ENCODE measurements at places on chromosomes 16 and 17.

- DNase-seq, result no peak
These were observed 674.9 kb upstream of the C16orf82 start for GRCh38 chr16:26391833-26392232.

DNA sequence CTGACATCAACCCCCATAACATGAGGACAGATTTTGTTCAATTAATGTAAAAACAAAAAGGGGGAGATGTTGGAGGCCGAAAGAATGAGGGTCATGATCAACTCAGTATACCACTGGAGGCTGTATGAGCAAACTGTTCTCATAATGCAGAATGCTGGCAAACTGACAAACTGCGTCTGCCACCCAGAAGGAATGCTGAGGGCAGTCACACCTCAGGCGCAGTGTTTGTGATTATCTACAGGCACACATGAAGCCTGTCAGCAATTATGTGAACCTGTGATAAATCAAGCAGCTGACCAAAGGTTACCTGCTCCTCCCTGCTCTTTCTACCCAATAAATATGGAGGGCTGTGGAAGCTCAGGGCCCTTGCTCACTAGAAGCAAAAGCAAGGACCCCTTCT, 27.3 kb downstream of the CD300LG start:
- DNase-seq, result no peak

DNA sequence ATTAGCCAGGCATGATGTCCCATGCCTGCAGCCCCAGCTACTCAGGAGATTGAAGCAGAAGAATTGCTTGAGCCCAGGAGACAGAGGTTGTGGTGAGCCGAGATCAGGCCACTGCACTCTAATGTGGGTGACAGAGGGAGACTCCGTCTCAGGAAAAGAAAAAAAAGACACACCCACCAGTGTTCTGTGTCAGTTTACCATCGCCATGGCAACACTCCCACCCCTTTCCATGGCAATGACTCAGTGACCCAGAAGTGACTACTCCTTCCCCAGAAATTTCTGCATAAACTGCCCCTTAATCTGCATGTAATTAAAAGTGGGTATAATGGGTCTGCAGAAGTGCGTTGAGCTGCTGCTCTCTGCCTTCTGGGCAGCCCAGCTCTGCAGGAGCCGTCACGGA, 4.0 kb upstream of the ZC3H18 start:
- no peak for DNase-seq

GRCh38 chr17:6551869-6552531, 4.4 kb downstream of the PITPNM3 start:
- DNase-seq, result peak; percentile 87

DNA sequence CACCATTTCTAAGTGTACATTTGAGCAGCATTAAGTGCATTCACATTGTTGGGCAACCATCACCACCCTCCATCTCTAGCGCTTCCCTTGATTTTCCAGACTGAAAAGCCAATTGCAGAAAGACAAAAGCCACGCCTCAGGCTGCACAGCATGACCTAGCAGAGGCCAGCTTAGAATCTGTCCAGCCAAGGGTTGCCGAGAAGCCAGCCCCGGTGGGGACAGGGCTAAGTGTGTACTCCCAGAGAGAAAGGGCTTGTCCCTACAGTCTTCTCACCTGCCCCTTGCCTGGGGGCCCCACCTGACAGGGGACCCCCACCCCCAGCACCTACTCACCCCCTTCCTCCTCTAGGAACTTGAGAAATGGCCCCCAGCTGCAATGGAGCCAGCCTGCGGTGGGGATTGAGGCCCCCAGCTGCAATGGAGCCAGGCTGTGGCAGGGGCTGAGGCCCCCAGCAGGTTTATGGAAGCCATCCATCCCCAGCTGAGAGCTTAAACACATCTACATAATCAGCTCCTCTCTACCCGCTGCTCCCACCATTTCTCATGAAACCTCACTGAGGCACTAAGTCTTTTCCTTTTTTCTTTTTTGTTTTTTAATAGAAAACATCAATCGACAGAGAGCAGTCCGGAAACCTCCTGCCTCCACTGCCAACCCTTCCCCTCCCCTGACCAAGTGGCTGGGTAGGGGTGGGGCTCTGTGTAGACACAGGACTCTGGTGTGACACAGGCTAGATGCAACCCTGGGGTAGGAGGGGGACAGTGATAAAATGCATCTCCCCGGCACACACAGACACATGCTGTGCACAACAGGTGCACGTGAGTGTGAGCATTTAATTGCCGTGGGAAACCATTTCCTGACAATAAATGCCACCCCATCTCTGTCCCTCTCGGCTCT, 77.9 kb downstream of the CCT6B start:
- DNase-seq, result no peak

DNA sequence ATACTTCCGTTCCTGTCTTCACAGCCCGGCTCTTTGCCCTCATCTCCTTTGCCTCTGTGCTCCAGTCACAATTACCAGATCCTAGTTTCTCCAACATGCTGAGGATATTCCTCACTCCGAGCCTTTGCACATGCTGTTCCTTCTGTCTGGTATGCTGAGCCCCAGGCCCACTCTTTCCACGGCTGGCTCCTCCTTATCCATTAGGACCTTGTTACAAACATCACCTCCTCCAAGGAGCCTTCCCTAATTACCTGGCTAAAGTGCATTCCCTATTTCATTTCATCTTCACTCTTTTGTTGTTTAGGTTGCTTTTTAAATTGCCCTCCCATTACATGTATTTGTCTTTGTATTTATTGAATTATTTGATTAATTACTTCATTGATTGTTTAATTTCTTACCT, 14.9 kb upstream of the ADGRG1 start:
- no peak for DNase-seq

DNA sequence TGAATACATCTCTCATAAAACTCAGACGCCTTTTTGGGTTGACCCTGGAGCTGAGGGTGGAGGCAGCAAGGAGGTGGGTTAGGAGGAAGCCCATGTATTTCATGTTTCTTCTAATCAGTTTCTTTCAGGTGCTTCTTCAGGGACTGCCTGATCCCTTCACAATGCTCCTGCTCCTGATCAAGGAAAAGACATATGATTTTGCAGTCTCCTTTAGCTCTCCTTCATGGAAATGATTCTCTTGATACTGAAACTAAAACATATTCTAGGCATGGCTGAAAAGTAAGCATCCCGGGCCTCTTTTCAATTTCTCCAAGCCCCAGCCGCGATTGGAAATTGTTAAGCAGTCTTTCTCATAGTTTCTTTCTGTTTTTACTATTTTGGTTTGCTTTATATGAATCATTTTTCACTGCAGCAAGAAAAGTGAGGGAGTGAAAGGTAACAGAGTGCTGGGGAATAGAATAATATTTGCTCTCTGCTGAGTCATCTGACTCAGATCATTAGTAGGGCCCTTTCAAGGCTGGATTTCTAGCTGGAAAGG, 730.7 kb downstream of the CDH11 start:
- DNase-seq, result no peak

DNA sequence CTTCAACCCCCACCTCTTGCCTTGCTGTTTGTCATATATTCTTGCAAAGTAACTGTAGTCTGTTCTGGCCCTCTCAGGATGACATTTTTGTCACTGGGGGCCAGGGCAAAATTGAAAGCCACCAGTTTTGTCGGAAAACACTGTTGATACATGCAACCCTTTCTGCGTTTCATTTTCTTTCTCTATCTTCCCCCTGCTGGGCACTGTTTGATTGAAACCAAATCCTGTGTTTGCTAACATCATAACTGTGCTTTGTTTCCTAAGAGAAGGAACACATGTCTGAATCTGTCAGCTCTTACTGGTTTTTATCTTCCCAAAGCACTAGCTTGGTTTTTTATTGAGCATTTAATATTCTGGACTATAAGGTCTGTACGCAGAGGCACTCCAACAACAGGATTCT, 11.7 kb upstream of the CPPED1 start:
- DNase-seq, result no peak

GRCh38 chr16:47657032-47657431, 195.9 kb downstream of the PHKB start:
- no peak for DNase-seq

GRCh38 chr16:88967830-88968588, 9.0 kb downstream of the CBFA2T3 start:
- DNase-seq, result no peak
